Stimulated activated CD4-positive, alpha-beta T cell treated with anti-CD3 and anti-CD28 coated beads, TNF-alpha, amount 100 ng/mL, for 1 hour (primary cell): ENCODE measurements at places on chromosomes 6 and 20.

- DNase-seq = no peak
These were observed 1.7 kb upstream of the SLC12A5 start for GRCh38 chr20:46027245-46027853.

GRCh38 chr20:44219170-44219730 lies 8.7 kb upstream of the OSER1 start:
- no peak for DNase-seq

- no peak for DNase-seq
These were observed 25.9 kb downstream of the ADGRF4 start for GRCh38 chr6:47724300-47724699.

GRCh38 chr6:28988536-28989311 lies 16.4 kb downstream of the ZNF311 start:
- DNase-seq = peak; percentile 60
